H1 (cell line): ENCODE measurements at places on chromosomes 2 and 18.
A peak's percentile ranks its signal among the peaks of the same experiment; 100 is the strongest.

DNA sequence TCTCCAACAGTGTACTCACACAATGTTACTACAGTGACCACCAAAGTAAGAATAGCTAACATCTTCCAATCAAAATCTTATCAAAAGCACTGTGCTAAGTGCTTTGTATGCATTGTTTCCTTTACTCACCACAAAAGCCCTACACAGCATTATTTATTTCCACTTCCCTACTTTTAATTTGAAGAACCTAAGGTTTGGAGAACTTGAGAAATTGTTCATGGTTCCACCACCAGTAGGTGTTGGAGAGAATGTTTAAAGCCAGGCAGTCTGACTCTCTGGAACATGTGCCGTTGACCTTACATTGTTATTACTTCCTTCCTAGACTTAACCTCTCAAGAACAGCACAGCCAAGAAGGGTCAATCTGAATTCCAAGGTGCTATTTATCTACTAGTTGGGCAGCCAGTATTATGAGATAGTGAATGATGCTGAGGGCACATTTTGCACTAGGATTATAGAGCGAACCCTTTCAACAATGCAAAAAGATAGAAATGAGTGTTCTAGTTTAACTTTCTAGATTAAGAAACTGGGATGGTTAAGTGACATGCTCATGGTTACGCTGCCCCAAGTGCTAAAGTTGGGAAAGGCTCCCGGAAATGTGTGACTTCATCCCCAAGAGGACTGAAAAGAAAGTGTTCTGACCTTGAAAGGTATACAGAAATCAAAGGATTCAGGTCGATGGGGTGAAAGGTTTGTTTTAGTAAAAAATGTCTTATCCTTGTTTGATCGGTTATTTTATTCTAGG lies 55.2 kb upstream of the FAM136A start:
- H3K4me3 ChIP-seq: no peak overlapping the region
- H3K4me1 ChIP-seq: no peaks in the 10 kb centered on the region
- no peak overlapping the region for H3K27ac ChIP-seq
- H3K27me3 ChIP-seq: no peaks in the 10 kb centered on the region
- no peak for DNase-seq
- no peaks in the 10 kb centered on the region for H3K36me3 ChIP-seq

DNA sequence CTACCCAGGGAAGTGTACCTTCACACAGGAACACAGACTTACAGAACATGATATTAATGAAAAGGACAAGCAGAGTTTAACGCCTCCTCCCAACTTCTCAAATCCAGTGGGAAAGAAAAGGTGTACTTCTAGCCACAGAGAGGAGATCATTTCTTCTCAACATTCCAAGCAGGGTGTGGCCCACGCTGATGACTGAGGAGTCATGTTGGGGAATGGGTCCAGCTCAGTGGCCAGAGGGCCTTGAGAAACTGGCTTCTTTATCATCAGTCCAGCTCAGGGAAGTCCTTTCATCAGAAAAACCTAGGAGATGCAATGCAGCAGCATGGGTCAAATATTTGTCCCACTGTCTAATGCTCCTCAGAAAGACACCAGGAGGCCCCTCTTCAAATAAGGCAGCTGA lies 63.0 kb downstream of the RBM43 start:
- no peaks in the 10 kb centered on the region for H3K4me1 ChIP-seq
- no peak overlapping the region for H3K4me3 ChIP-seq

DNA sequence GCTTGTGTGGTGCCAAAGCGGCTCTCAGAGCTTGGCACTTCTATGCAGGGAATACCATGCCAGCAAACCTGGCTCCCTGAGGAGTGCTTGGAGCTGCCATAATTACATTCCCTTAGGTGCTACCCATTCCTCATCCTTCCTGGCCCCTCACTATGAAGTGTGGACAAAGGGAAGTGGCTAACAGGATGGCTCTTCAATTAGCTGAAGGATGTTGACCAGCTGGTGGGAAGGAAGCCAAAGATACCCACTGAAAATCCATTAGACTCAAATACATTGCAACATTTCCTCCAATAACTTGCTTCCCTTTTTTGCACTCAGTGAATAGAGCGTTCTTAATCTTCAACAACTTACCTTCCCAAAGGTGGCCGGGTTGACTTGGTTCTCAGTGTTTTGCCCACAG lies 8.5 kb downstream of the RFX8 start:
- no peak overlapping the region for H3K27ac ChIP-seq
- DNase-seq: no peak
- H3K36me3 ChIP-seq: no peaks in the 10 kb centered on the region
- no peak overlapping the region for H3K4me3 ChIP-seq
- H3K4me1 ChIP-seq: peaks cover 6% of the 10 kb centered on the region

DNA sequence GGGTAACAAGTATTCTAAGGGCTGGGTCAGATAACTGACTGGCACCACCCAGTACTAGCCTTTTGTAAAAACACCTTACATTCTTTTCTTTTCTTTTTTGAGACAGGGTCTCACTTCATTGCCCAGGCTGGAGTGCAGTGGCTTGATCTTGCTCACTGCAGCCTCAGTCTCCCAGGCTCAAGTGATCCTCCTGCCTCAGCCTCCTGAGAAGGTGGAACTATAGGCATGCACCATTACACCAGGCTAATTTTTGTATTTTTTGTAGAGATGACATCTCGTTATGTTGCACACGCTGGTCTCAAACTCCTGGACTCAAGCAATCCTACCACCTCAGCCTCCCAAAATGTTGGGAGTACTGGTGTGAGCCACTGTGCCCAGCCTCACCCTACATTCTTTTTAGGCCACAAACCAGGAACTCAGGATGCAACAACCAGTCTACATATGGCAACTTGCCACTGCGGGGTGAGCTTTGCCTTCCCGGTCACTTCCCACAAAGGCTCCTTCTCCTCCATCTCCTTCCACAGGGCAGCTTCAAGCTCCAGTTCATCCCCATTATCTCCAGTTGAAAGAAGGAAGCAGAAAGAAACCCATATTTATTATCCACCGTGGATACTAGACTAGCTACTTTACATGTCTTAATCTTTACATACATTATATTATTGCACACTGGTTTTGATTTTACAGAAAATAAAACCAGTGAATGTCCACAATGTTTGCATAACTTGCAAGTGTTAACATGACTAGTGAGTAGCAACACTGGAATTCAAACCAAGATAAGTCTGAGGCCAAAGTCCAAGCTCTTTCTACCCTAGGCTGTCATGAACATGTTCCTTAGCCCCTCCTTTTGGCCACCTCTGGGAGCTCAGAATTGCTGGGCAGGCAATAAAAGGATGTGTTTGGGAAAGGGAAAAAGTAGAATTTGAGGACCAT lies 23.7 kb upstream of the AP1S3 start:
- H3K4me3 ChIP-seq: no peak overlapping the region
- no peak overlapping the region for H3K27ac ChIP-seq
- H3K27me3 ChIP-seq: no peaks in the 10 kb centered on the region
- no peak for DNase-seq
- no peaks in the 10 kb centered on the region for H3K4me1 ChIP-seq

- DNase-seq: peak; percentile 77
- no peak within 1 kb of the TSS for H3K27ac ChIP-seq
- peaks cover 40% of the 10 kb centered on the region for H3K27me3 ChIP-seq
- peak within 1 kb of the TSS; percentile 64 for H3K4me3 ChIP-seq
- H3K36me3 ChIP-seq: no peaks in the 10 kb centered on the region
Measured at GRCh38 chr2:109128616-109129355, at the start of gene SH3RF3. Gene SH3RF3 (plus strand): TSS chr2:109129205.

- H3K27me3 ChIP-seq: no peaks in the 10 kb centered on the region
- no peaks in the 10 kb centered on the region for H3K4me1 ChIP-seq
- no peaks in the 10 kb centered on the region for H3K36me3 ChIP-seq
- no peak overlapping the region for H3K4me3 ChIP-seq
Measured at GRCh38 chr2:11102466-11102865, 52.8 kb upstream of the SLC66A3 start.

- 0 out of 2 replicates have a peak, but pooled peaks cover 2% of the 10 kb centered on the region for H3K4me1 ChIP-seq
- H3K27me3 ChIP-seq: no peaks in the 10 kb centered on the region
- peak overlapping the region; percentile 47 for H3K4me3 ChIP-seq
- no peaks in the 10 kb centered on the region; the same call in 1 of the 2 replicates for H3K36me3 ChIP-seq
Measured at GRCh38 chr2:10057231-10058107, 14.1 kb downstream of the KLF11 start.
